ENCODE measurements at places on chromosomes 5 and 9.

DNA sequence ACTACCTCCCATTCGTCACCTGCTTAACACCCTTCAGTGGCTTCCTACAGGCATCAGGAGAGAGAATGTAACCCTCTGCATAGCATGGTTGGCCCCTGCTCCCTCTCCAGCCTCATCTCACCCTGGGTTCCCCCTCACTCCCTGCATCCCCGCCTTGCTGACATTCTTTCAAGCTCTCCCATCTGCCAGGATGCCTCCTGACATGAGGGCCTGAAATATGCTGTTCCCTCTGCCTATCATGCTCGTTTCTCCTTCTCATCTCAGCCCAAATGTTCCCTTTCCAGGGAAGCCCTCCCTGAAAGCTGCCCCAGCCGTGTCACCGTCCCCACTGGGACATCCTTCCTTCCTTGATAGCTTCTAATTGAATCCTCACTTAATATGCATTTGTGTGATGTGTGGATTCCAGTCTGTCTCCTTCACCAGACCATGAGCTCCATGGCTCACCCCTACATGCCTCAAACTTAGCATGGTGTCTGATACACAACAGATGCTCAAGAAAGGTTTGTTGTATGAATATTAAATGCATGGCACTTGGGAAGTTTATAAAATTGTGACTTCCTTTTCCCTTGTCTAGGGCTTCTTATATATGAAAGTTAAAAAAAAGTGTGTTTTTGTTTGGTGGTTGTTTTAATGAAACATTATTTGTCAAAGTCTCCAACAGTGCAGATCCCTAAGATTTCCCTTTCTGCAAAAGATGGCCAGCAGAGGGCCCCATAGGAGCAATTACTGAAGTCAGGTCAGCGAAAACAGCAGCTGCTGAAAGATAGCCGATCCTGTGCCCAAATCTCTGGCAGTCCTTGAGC is 7.3 kb upstream of the C5orf58 start:
- peak; percentile 75 for DNase-seq

- DNase-seq = no peak
These were observed 133.5 kb downstream of the GADD45G start for GRCh38 chr9:89738137-89738932.

GRCh38 chr5:97545886-97546535 is 363.0 kb upstream of the RIOK2 start:
- DNase-seq = no peak

DNA sequence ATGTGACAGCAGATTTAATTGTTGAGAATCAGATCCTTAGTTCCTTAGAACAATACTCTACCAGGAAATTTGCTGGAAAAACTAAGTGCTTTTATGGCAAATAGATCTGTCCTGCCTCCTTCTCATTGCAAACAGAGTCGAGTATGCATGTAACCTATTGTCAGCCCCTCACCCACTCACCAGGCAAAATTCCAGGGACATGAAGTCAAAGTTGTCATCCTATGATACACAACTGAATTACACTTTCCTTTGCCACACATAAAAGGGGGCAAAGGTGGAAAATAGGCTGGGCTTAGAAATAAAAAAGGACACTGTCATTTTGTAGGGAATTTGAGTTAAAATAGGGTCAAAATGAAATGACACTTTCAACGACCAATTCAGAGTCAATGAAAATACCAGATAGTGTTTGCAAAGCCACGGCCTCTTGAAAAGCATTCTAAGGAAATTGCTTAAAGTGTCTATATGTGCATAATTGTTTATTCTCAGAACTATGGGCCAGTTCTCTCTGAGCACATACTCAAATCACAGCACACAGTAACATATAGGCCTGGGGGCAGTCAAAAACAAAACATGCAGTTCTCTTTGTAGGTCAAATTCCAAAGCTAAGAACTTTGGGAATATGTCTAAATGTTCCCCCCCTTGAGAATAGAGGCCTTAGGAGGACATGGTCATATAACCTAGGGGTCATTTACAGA is 452.8 kb downstream of the NFIB start:
- DNase-seq = no peak

DNA sequence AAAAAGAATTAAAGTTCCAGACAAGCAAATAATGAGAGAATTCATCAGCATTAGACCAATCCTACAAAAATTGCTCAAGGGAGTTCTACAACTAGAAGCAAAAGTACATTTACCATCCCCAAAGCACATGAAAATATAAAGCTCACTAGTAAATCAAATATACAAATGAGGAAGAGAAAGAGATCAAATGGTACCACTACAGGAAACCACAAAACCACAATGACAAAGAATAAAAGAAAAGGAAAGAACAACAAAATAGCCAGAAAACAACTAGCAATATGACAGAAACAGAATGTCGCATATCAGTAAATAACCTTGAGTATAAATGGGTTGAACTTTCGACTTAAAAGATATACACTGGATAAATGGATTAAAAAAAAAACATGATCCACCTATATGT is 739.0 kb downstream of the DTWD2 start:
- DNase-seq = no peak

- DNase-seq = no peak
These were observed 566.7 kb upstream of the KLF4 start for GRCh38 chr9:108056084-108056804.

DNA sequence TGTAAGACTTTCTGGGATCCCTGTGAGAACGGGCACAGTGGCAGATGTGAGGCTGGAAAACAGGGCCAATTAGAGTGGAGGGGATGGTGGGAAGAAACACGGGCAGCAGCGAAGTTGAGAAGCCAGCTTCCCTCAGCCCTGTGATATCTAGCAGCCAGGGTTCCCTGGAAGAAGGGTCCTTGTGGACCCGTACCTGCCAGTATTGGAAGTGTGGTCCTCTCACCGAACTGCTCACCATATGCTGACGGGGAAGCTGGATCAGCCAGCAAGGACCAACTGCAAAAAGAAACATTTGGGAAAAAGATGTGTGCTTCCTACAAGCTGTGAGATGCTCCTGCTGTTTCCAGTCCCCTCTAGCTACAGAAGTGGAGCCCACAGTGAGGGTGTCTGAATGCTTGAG is 13.6 kb downstream of the CKMT2 start:
- DNase-seq = no peak

- DNase-seq = no peak
These were observed 268.4 kb downstream of the ELAVL2 start for GRCh38 chr9:23557689-23558088.

GRCh38 chr5:135921388-135921787 is 25.7 kb upstream of the IL9 start:
- no peak for DNase-seq

DNA sequence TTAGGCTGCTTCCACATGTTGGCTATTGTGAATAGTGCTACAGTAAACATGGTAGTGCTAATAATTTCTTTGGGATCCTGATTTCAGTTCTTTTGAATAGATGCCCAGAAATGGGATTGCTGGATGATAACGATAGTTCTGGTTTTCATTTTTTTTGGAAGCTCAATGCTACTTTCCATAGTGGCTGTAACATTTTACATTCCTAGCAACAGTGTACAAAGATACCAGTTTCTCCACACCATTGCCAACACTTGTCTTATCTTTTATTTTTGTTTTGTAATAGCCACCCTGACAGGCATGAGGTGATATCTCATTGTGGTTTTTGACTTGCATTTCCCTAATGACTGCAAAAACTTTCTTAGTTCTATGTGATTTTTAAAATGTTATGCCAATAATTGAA is 68.8 kb upstream of the LRRC70 start:
- DNase-seq = no peak

GRCh38 chr5:154356020-154356655 is 89.7 kb upstream of the SAP30L start:
- no peak for DNase-seq

- DNase-seq = no peak
These were observed 26.6 kb upstream of the DAB2 start for GRCh38 chr5:39451276-39451941.

DNA sequence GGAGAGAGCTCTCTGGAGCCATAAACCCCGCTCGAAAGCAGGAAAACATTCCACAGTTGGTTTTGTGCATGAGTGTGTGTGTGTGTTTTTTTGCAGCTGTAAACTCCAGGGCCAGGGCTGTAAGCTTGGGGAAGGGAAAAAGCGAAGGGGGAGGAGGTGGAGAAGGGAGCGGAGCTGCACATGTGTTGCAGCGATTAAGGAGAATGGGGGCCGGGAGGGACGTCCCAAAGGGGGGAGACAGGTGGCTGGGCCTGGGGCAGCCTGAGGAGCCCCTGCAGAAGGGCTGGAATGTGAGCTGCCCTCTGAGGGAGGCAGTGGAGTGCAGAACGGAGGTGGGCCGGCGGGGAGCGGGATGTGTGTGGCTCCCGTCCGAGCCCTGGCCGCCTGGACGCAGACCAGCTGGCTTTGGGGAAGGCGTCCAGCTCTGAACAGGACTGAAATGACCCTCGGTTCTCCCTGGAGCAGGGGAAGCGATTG is 2.7 kb upstream of the MYMK start:
- no peak for DNase-seq

DNA sequence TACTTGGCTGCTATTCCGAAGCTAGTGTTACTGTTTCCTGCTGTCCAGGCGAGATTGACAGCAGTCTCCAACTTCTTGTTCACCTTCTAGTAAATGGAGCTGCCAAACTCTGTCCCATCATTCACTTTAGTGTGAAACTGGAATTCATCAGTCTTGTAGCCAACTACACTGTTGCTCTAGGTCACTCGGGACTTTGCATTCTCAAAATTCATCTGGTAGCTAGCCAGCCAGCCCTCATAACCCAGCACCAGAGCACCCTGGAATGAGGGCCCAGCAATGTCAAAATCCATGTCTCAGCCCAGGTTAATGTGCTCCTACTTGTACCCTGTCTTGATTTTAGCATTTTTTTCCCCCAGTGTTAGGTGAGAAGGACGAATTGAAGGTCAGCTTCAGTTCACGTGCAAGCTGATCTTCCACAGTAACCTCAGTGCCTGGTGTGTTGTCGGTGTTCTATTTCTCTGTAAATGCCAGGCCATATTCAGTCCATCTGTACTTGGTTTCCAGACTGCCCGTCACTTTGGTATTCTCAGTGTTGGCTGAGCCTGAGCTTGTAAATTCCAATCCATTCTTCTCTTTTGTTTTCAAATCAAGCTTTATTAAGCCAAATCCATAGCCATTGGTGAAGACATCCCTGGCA is 28.9 kb downstream of the ZNF169 start:
- DNase-seq = no peak

- no peak for DNase-seq
These were observed 366.6 kb upstream of the RPS23 start for GRCh38 chr5:82644766-82645165.
